ENCODE measurements at places on chromosomes 13 and 19.

- no peak for DNase-seq
These were observed 184.2 kb downstream of the MAB21L1 start for GRCh38 chr13:35292329-35292728.

DNA sequence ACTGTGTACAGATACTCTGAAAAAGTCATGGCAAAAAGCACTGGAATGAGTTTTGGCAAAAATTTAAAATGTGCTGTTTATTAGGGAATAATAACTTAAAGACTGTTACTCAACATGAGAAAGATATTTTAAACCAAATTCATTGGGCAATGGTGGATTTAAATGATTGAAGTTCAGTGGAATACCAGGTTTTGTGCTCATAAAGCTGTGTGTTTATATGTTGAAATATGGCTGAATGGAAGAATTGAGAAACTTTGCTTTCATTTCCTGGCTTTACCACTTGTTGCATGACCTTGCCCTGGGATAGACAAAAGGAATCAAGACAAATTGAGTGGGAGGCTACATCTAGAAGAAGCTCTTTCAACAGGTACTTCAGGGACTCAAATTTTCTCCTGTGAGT, 246.4 kb downstream of the GPC5 start:
- DNase-seq: no peak

- DNase-seq: no peak
These were observed 3.9 kb downstream of the WIZ start for GRCh38 chr19:15445807-15446376.

- DNase-seq: no peak
These were observed 15.5 kb downstream of the CEACAM1 start for GRCh38 chr19:42512743-42513304.

- no peak for DNase-seq
These were observed 1.1 kb upstream of the ZNF627 start for GRCh38 chr19:11596156-11596555.

GRCh38 chr13:73141292-73141771, 82.5 kb downstream of the KLF5 start:
- no peak for DNase-seq

GRCh38 chr19:12837225-12837624, 1.1 kb upstream of the MAST1 start:
- DNase-seq: no peak

- peak; percentile 5 for DNase-seq
These were observed 10.1 kb upstream of the TPRX2 start for GRCh38 chr19:47848823-47849473.

GRCh38 chr19:39558624-39559117, 18.7 kb upstream of the EID2 start:
- no peak for DNase-seq

DNA sequence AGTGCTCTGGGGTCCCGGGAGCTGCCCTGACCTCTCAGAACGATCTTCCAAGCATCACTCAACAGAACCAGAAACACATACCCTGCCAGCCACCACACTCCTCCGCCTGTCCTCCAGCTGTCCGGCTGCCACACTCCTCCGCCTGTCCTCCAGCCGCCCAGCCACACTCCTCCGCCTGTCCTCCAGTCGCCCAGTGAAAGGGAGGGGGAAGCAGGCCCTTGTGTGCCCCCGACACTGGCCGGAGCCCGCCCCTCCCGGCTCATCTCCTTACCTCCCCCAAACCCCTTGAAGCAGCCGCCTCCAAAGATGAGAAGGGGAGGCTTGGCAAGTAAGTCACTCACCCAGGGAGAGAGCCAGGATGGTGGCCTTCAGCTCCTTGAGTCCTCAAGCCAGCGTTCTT, 40.2 kb downstream of the STK24 start:
- DNase-seq: no peak

GRCh38 chr13:73216381-73216831, 157.6 kb downstream of the KLF5 start:
- no peak for DNase-seq

DNA sequence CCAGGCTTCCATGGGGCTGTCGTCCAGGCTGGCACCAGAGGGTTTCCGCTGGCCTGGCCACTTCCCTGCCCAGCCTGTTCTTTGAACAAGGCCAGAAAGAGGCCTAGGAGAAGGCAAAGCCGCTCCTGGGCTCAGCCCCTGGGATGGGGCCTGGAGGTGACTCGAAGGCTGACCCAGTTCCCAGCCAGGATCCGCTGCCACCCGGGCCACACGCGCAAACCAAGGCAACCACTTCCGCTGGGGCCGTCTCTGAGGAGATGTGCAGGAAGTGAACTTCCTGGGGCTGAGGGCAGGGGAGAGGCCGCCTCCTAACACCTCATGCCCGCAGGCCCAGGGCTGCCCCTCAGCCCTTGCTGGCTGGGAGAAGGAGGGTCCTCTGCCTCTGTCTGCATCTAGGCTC, 15.2 kb downstream of the PLEKHF1 start:
- no peak for DNase-seq

DNA sequence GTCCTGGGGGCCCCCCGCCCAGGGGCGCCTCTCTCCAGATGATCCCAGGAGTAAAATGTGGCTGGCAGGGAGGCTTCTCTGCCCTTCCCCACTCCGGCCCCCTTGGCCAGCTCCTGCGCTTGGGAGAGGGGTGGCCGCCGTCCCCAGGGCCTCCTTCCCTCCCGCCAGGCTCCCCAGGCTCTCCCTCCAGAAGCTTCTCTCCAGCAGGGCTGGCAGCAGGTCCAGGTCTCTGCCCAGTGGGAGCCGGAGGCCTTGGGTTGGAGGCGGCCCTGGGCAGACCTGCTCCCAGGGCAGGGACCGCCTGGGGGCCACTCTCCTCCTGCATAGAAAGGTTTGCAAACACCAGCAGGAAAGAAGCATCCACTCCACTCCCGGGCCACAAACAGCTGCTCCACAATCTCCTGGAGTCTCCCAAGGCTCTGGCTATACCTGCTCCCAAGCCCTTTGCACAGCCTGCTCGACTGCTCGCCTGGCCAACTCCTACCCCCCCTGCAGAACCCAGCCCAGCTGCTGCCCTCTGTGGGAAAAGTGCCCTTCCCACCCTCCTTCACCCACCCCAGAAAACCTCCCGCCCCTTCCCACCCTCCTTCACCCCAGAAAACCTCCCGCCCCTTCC, 26.0 kb downstream of the SBNO2 start:
- no peak for DNase-seq

GRCh38 chr13:52760077-52760476, 20.5 kb upstream of the CNMD start:
- no peak for DNase-seq

Data from activated naive CD4-positive, alpha-beta T cell (primary cell).